ENCODE measurements at places on chromosomes 3 and 15. TPM values are rescaled to one million over a fixed set of nuclear protein-coding genes. Genes with fewer than 3 reads are reported as not detected.

Gene DPPA4
- not detected for total RNA-seq

Gene GREM1
- 0.07 TPM for total RNA-seq

Gene ST6GAL1
- total RNA-seq, result 79.0 TPM

Gene ADAMTS9
- 392 TPM for total RNA-seq

Gene DZIP1L
- total RNA-seq, result 13.8 TPM

All from thoracic aorta endothelial cell (primary cell).